ENCODE measurements at places on chromosomes 16 and 17. TPM values are rescaled to one million over a fixed set of nuclear protein-coding genes. Genes with fewer than 3 reads are reported as not detected.
A peak's percentile ranks its signal among the peaks of the same experiment; 100 is the strongest.

GRCh38 chr16:72051818-72052217 lies 2.5 kb upstream of the HP start:
- no peak for DNase-seq

TBC1D3K gene
- total RNA-seq, result not detected

- no peak for DNase-seq
Measured at GRCh38 chr17:14693382-14693781, 392.5 kb downstream of the HS3ST3B1 start.

GRCh38 chr17:4150096-4150495 lies 7.1 kb downstream of the CYB5D2 start:
- DNase-seq, result no peak

RNF227 gene
- total RNA-seq, result 1.1 TPM

GRCh38 chr16:56353054-56353921 lies 72.1 kb downstream of the AMFR start:
- no peak for DNase-seq

DNA sequence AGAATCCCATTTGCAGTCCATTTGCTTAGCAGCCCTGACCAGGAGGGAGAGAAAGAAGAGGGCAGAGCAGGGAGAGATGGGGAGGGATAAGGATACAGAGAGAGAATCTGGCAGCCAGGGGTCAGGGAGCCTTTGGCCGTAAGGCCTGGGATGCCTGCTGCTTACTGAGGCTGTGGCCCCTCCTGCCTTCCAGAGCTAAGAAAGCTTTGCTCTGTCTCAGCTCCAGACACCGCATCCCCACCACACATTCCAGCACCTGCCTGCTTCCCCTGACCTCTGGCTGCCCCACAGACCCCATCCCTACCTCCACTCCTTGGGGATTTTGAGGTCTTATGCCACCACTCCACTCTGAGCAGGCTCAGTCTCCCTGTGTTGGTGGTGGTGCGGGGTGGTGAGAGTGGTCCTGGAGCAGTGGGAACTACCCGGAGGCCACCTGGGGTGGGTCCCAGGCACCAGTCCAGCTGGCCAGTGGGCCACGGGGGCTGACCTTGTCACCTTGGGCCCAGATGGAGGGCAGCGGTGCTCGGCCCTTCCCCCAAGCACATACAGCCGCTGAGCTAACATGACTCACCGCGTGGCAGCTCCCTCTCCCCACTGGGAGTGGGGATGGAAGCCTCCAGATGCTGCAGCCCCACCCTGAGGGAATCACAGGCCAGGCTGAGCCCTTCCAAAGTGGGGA lies 58.3 kb downstream of the RAI1 start:
- no peak for DNase-seq

DNA sequence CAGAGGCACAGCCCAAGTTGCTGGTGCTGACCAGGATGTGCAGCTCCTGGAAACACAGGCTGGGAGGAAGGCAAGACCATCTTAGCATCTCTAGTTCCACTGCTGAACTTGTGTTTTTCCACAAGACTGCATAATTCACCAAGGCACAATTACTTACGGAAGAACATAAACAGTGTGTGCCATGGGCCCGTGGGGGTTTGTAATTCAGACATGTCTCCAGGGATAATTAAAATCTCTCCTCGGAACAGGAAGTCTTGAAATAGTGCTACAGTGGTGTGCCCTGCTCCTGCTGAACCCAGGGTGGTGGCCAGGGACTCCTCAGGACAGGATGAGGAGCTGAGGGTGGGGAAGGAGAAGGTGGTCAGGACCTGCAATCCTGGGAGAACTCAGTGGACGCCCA lies 188.2 kb downstream of the CCT6B start:
- no peak for DNase-seq

- DNase-seq, result peak; percentile 34
Measured at GRCh38 chr17:17738901-17739300, 57.6 kb downstream of the RAI1 start.

DNA sequence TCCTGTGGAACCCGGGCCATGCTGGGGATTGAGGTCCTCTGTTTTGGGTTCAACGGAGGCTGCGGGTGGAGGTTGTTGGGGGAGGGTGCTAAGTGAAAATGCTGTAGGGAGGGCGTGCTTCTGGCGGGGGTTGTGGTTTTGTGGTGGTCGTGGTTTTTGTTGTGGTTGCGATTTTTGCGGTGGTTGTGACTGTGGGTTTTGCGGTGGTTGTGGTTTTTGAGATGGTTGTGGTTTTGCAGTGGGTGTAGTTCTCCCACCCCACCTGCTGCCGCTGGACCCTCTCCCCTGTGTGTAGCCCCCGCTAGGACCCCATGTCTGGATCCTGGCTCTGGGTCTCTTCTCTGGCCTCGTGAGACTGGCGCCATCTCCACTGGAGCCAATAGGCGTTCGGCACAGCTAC lies 4.9 kb upstream of the SSTR5 start:
- no peak for DNase-seq

PRSS33 gene
- not detected for total RNA-seq

GRCh38 chr17:27352448-27353032 lies 58.6 kb downstream of the WSB1 start:
- DNase-seq, result no peak

DNA sequence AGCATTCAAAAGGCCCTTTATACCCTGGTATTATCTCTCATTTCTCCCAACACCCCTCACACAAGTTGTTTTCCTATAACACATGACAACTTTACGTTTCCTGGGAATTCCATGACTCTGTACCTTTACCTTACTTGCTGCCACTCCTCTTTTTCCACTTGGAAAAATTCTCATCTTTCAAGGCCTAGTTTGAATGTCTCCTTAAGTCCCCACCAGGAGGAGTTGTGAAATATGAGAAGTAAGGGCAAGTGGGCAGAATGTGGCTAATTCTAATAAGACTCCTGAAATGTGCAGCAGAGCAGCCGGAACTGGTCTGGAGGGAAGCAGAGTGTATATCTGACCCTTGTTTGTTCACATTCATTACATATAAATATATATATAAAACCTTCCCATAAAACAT lies 39.7 kb downstream of the BRCA1 start:
- DNase-seq, result peak; percentile 13

GRCh38 chr16:53378138-53378537 lies 56.1 kb upstream of the RBL2 start:
- no peak for DNase-seq

CYGB gene
- total RNA-seq, result 22.0 TPM

DNA sequence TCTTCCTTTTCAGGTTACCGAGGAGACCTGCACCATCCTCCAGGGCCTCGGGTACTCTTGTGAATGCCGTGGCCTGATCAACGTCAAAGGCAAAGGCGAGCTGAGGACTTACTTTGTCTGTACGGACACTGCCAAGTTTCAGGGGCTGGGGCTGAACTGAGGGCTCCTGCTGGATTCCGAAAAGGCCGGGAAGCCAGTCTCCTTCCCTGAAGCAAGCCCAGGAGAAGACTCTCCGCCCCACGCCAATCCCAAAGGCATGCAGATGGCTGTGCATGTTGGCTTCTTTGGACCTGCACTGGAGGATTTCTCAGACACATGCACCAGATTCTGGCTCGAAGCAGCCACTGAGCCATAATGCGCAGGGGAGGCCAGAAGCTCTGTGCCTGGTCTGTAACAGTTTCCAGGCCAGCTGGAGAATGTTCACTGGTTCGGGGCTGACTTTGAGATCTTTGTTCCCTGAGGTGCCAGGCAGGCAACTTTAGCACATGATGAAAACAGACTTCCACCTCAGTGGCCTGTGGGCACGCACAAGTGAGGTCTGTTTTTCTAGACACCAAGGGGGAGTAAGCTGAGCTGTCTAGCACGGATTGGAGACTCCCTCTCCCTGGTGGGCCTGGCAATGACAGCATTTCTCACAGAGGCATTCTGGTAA lies 49.1 kb downstream of the ADCY7 start:
- DNase-seq, result no peak

DNA sequence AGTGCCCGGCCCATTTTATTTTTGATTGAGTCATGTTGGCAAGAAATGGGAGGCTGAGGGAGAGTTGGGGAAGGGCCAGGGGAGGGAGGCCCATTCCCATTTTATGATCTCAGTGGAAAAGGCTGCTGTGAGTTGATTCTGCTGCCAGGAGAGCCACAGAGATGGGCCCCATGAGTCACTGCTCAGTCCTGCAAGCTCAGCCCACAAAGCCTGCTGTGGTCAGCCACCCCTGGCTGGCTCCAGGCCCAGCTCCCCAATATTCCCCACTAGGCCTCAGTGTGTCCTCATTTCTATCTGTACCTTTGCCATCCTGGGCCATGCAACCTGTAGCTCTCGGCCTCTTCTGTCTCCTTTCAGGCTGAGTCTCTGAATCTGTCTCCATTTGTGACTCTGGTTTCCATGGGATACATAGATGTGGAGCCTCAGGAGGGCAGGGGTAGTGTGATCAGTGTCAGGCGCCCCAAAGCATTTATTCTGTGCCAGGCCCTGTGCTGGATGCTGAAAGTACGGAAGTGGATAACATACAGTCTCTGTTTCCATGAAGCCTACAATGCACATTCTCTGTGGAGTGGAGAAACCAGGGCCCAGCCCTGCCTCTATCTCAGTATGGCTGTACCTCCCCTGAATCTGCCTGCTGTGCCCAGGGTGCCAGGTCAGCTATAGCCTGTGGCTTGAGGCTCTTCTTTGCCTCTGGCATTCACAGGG lies 1.9 kb upstream of the PLEKHG4 start:
- no peak for DNase-seq

NPIPB9 gene
- 1.7 TPM for total RNA-seq

DNA sequence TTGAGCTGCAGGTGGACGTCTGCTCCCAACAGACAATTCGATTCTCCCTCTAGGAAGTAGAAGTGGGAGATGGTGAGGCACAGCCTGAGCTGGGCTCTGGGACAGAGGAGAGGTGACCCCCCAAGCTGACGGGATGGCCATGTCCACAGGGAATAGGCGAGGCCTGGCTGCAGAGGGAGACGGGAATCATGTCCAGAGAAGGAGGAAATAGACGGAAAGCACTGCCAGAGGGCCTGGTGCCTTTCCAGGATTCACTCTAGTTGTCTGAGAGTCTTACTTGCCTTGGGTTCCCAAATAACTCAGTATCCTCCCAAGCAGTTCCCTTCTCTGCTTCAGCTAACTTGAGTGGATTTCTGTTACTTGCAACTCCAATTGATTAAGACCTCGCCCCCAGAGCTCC lies 4.3 kb upstream of the CRISPLD2 start:
- DNase-seq, result no peak

GRCh38 chr17:82699551-82699950 lies 1.1 kb upstream of the RAB40B start:
- DNase-seq, result no peak

GRCh38 chr17:73297934-73298861 lies 13.6 kb downstream of the CDC42EP4 start:
- peak; percentile 59 for DNase-seq

MT4 gene
- total RNA-seq, result not detected

DPEP3 gene
- total RNA-seq, result not detected

- DNase-seq, result no peak
Measured at GRCh38 chr16:56861092-56861610, 3.9 kb upstream of the SLC12A3 start.

DNA sequence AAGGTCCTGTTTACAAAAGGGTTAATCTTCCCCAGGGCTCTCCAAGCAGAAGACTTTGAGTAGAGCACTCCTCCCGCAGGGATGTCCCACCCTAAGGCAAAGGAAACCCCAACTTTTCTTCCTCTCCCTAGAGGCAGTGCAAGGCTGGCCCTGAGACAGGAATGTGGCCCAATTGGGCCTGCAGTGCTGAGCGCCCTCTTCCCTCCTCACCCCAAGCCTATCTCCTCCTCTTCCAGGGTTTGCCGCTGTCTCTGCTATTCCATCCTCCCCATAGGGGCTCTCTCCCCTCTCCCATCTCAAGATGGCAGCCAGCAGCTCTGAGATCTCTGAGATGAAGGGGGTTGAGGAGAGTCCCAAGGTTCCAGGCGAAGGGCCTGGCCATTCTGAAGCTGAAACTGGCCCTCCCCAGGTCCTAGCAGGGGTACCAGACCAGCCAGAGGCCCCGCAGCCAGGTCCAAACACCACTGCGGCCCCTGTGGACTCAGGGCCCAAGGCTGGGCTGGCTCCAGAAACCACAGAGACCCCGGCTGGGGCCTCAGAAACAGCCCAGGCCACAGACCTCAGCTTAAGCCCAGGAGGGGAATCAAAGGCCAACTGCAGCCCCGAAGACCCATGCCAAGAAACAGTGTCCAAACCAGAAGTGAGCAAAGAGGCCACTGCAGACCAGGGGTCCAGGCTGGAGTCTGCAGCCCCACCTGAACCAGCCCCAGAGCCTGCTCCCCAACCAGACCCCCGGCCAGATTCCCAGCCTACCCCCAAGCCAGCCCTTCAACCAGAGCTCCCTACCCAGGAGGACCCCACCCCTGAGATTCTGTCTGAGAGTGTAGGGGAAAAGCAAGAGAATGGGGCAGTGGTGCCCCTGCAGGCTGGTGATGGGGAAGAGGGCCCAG lies 1.0 kb downstream of the PRRT2 start:
- DNase-seq, result no peak

DNA sequence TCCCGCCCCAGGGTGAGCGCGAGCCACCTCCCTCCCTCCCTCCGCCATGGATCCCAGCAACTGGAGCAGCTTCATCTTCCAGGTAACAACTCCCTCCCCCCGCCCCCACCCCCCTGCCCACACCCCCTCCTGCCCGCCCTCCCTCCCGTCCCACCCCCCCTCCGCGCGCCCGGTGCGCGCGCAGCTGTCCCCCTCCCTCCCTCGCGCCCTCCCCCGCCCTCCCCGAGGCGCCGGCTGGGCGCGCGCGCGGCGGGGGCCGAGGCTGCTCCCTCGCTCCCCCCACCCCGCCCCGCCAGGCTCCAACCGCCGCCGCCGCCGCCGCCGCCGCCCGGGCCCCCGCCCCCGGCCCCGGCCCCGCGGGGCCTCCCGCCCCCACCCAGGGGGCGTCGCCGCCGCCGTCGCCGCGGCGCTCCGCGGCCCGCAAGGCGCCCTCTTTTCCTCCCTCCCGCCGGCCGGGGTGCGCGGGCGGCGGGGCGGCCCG lies at the start of gene MAZ:
Gene MAZ (plus strand): TSS at position 431 of the 481 bp plus-strand sequence. CDS start 173 bp downstream, outside the sequence.
- DNase-seq, result peak; percentile 95

DNA sequence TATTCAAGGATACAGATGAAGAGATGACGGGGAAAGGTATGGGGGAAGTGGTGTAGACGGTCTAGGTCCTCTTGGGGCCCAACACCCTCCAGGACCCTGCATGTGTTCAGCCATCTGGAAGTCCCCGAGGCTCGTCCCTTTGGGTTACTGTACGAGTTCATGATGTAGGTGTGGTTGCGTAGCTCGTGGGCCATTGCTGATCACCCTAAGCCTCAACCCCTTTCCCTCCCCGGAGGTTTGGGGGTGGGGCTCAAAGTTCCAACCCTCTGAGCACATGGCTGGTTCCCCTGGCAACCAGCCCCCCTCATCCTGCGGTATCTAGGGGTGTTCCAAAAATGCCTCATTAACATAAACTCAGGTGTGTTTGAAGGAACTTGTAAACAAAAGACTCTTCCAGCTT lies 98.8 kb upstream of the METRNL start:
- DNase-seq, result no peak

MEOX1 gene
- total RNA-seq, result 1.9 TPM

- peak; percentile 69 for DNase-seq
Measured at GRCh38 chr17:48483471-48484131, 47.2 kb downstream of the HOXB1 start.
